Stimulated activated CD8-positive, alpha-beta memory T cell treated with anti-CD3 and anti-CD28 coated beads, Interleukin-4, amount 100 ng/mL, for 4 hours (primary cell): ENCODE measurements at places on chromosomes 2 and 18.

DNA sequence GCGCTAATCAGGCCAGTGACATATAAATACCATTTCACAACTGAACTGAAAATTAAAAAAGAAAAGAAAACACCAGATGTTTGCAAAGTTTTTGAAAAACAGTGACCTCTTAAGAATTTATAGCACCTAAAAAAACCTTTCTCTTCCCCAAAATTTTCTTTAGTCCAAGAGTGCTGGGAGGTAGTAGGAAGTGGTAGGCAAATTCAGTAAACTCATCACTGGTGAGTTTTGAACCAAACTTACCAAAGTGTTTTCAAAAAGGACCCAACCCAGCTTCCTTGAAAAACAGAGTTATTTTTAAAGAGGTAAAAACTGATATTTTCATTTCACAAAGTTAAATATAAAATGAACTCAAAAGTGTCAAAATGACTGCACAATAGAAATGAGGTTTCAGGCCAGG lies 90.4 kb downstream of the TMEM247 start:
- no peak for DNase-seq

GRCh38 chr2:124079045-124079444 lies 54.0 kb downstream of the CNTNAP5 start:
- no peak for DNase-seq

DNA sequence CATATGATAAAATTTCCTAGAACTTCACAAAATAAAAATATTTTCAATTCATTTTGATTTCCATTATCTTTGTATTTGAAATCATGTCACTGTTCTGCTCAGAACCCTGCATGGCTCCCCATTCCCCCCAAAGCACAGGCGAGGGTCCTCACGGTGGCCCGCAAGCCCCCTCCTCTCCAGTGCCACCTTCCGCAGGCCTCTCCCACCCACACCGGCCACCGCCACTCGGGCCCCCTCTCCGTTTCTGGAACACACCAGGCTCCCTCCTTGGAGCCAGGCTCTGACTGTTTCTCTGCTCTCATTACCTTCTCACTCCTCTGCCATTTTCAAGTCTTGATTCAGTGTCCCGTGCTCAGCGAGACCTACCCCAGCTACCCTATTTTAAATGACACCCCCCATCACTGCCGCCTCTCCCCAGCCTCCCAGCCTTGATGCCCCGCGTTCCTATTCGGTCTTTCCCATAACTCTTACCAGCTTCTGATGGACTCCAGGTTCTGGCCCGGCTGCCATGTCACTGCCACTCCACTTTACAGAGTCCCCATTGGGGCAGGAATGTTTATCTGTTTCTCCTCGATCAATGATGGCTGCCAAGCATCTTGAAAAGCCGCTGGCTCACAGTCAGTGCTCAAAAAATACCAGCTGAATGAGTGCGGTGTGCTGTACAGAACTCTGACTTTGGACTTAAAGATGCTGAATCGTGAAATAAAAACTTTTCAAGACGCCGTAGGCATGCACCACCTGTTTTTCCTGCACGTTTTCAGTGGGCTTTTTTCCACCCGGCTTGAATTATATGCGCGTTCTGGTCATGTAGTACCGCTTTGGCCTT lies 201.0 kb downstream of the GBX2 start:
- no peak for DNase-seq

- no peak for DNase-seq
Measured at GRCh38 chr2:239202343-239202742, 198.5 kb downstream of the HDAC4 start.

DNA sequence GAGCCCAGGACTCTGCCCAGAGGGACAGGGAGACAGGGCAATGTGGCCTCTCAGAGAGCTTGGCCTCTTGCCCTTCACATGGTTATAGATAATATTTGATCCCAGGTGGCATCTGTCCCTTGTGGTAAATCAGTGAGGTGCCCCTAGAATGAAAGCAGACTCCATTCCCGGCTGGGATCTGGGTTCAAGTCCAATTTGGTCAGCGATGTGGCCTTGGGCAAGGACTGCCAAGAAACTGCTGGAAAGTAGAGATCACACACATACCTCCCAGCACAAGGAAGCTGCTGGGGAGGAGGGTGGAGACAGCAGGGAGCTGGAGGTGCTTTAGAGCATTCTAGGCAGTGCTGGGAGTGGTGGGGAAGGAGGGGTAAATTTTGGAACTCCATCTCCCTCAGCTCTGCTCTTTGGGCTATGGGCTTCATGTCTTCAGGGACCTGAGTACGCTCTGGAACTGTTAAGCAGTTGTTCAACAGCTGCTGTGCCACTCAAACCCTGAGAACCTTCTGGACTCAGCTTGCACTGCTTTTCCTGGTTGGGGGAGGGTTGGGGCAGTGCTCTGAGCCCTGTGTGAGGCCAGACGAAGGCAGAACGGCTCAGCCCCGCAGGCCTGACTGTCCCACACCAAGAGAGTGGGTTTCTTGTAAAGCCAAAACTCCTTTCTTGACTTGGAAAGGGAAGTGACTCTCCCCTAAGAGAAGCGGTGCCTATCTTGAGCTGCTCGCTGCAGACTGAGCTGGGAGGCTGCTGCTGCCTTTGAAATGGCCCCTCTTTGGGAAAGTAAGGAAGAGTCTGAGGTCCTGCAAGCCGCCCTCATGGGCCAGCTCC lies 23.0 kb downstream of the INPP5D start:
- DNase-seq, result no peak

GRCh38 chr18:78136986-78137385 lies 842.6 kb upstream of the SALL3 start:
- no peak for DNase-seq

DNA sequence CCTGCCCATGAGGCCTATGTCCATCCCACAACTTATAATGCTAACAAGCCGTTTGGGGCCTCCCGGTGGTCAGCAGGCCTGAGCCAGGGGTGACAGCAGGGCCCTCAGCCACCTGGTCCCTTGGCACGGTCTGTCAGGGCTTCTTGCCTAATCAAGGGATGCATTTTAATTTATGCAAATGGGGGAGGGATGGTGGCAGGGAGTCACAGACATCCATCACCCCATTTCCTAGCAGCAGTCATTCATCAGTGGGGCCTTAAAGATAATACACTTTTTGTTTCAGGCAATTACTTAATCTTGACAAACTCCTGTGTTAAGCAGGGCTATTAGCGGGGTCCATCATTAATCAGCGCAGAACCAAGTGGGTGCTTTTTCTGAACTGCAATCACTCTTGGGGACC lies 174.5 kb downstream of the GLI2 start:
- DNase-seq, result no peak

GRCh38 chr2:64268330-64269048 lies 124.3 kb upstream of the PELI1 start:
- no peak for DNase-seq

GRCh38 chr18:47953471-47953931 lies 23.0 kb upstream of the SMAD2 start:
- DNase-seq, result no peak

DNA sequence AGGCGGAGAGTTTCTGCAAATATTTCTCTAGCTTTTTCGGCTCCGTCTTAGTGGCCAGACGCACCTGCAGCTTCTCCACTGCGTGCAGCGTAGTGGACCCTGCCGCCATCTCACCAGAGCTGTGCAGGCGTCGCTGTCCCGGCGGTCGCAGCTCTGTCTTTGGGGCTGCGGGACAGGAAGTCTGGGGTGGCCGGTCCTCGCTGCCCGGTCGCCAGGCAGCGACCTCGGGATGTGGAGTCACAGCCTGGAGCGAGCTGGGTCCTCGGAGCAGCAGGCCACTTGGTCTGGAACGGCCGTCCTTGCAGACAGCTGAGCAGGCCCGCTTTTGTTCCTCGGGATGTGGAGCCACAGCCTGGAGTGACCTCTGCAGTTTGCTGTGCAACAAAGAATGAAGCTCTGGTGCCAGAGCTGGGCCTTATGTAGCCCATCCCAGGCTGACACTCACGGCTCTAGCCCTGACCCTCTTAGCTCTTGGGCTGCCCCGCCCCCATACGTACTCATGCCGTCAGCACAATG lies at the start of gene ELOA2:
Gene ELOA2 (minus strand): TSS at position 466 of the 516 bp plus-strand sequence. CDS start 357 bp downstream, at position 109.
- DNase-seq, result no peak

GRCh38 chr2:239292531-239292930 lies 108.3 kb downstream of the HDAC4 start:
- DNase-seq, result no peak

DNA sequence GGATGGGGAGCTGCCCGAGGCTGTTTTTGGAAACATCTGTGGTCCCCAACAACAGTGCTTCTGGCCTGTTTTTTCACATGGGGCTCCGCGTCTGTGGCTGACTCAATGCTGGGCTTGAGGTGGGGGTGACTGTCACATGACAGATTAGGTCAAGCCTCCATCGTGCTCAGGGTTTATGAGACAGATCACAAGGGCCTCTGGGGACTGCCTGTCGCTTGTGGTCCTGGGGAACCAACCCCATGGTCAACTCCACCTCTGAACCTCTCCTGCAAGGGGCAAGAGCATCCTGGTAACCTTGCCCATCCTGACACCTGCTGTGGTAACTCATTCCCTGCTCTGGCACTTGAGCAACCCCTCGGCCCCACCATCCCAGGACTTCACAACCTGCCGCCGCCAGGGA lies 47.6 kb upstream of the SH3RF3 start:
- DNase-seq, result no peak

- no peak for DNase-seq
Measured at GRCh38 chr2:199458009-199458805, 468 bp upstream of the SATB2 start.

DNA sequence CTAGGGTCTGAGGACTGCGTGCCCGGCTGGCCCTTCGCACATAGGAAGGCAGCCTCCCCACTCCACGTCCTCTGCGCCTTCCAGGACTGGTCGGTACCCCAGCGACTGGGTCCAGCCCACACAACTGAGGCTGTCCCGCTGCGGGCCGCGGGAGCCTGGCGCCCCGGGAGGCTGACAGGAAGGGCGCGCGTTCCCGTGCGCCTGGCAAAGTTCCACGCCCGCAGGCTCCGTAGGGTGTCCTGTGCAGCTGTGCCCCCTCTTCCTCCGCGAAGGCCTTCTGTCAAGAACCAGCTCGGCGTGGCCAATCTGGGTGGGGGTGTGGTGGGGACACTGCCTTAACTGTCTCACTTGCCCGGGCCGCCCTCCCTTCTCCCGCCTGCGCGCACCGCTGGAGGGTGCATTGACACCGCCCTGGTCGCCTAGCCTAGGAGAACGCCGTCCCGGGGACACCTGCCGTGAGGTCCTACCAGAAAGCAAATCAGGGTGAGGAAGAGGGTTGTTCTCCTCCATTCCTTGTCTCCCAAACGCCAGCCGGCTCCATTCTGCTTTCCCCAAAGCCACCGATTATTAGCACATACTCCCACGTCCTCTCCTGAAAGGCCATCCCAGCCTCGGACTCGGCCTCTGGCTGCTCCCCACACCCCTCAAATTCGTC lies 618 bp upstream of the LYPD1 start:
- DNase-seq, result no peak

- no peak for DNase-seq
Measured at GRCh38 chr2:11042841-11043240, 112.4 kb upstream of the SLC66A3 start.

GRCh38 chr18:57113799-57114420 lies 33.0 kb upstream of the BOD1L2 start:
- no peak for DNase-seq

GRCh38 chr18:61093965-61094364 lies 239.3 kb upstream of the CDH20 start:
- no peak for DNase-seq

DNA sequence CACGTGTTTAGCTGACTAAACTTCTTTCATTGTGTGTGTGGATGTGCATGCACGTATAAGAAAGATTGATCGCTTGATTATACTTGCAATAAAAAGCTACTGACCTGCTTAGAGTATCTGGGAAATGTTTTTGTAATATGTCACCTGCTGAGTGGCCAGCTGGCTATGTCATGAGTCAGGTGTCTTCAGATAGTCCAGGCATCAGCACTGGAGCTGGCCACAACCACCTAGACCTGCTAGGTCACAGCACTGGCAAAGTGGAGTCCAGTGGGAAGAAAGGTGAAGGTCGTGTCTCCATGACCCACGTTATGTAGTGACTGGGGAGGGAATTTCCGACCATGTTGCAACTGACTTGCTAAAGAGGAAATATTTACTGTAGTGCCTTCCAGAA lies 147.0 kb downstream of the ESCO1 start:
- DNase-seq, result no peak

DNA sequence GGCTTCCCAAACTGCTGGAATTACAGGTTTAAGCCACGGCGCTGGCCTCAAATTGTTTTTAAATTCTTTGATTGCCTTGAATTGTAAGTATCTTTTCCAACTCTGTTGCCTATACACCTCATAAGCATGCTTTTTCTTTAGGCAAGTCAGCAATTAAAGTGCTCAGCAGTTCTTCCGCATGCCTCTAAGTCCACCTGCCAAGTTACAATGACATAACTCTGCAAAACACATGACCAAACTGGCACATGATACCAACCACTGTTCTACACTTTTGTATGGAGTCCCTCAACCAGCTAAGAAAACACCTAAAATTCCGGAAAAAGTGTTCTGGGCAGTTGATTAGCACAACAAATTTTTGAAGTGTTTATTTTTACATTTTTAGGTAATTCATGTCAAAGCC lies 5.1 kb downstream of the TXNL4A start:
- DNase-seq, result no peak

DNA sequence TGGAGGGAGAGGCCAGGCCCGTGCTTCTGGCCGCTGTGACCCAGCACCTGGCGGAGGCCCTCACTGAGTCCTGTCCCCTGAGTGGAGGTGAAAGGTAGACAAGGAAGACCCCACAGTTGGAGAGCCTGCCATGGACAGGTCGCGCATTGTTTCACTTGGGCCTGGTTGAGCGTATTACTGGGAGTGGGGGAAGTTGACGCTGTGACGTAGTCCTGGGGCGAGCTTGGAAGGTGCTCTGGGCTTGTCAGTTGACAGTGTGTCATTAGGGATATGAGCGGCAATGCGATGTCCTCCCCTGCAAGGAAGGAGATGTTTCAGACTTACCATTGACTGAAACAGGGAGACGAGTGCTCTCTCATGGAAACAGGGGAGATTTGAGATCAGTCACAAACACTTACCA lies 127.1 kb downstream of the SH3RF3 start:
- no peak for DNase-seq

- DNase-seq, result no peak
Measured at GRCh38 chr2:161418275-161418714, 2.2 kb downstream of the TBR1 start.

- DNase-seq, result no peak
Measured at GRCh38 chr2:68388358-68388757, 23.3 kb downstream of the PLEK start.

- no peak for DNase-seq
Measured at GRCh38 chr18:62663731-62664336, 51.5 kb upstream of the PHLPP1 start.

DNA sequence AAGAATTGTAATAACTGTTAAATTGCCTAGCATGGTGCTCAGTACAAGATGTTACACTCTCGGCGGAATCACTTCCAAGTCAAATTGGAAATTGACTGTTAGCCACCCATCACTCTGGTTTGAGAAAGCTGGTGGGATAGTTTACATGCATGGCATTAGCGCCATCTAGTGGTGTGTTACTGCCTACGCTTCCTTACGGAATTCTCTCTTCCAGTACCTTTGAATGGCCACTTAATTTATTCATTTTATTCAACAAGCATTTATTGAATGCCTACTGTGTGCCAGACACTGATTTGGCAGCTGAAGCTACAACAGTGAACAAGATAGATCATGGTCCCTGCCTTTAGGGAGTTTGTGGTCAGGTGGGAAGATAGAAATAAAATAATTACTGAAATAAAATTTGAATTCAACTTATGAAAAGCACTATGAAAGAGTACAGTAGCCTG lies 171.2 kb downstream of the TMEM247 start:
- peak; percentile 34 for DNase-seq

- no peak for DNase-seq
Measured at GRCh38 chr2:225340923-225341322, 58.6 kb upstream of the NYAP2 start.

- no peak for DNase-seq
Measured at GRCh38 chr2:230075988-230076631, 7.4 kb upstream of the SLC16A14 start.
